Inflammatory macrophage (primary cell): ENCODE measurements at places on chromosomes 7 and 10.
A peak's percentile ranks its signal among the peaks of the same experiment; 100 is the strongest.

GRCh38 chr10:97023401-97024167 is 162.2 kb downstream of the SLIT1 start:
- no peak for DNase-seq

GRCh38 chr10:69092959-69093850 is 5.3 kb downstream of the SRGN start:
- peak; percentile 90 for DNase-seq

GRCh38 chr10:48470893-48471805 is 133.7 kb downstream of the ARHGAP22 start:
- no peak for DNase-seq

DNA sequence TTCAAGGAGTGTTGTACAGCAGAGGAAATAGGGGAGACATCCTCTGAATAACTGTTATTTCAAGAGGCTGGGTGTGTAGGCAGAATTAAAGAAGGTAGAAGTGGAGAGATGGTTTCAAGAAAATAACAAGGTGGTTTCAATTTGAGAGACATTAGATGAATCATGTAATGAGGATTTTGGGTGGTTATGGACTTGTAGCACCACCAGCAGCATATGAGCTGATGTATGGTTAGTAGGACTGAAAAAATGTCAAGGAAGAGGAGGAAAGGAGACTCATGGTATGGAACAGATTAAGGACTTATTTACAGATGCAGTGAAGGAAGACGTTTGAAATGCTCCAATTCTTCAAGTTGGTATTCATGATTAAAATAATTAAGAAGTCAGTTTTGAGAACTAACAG is 166.2 kb downstream of the EXOC4 start:
- DNase-seq = no peak

- no peak for DNase-seq
These were observed 24.6 kb downstream of the PRSS2 start for GRCh38 chr7:142795339-142795863.

DNA sequence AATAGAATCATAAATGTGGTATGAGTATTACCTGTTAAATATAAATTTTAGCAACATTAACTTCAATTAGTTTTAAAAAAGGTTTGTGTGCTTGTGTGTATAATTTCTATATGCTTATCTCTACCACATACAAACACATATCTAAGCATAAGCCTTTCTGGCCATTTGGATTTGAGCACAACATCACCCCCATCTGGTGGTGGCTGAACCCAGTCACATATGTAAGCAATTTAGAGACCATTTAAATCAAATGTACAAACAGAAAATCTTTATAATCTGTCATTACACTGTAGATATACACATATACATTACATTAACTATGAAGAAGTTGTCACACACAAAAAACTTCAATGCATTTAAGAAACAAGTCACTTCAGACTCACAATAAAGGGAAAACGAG is 31.7 kb downstream of the GPR22 start:
- peak; percentile 21 for DNase-seq

DNA sequence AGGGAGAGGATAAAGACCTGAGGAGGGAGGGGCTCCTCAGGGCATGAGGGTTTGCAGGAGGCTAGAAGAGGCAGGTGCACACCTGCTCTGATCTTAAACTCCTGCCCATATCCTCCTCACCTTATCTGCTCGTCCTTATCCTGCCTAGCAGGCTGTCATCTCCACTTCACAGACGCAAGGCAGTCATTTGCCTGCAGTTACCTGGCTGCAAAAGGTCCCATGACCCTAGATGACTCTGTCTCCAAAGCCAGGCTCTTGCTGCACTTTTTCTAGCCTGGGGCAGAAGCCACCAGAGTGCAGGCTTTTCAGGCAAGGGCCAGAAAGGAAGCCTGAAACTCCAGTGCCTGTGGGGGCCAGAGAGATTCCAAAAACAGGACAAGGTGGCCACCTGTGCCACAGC is 1.7 kb upstream of the ZNF853 start:
- DNase-seq = no peak

DNA sequence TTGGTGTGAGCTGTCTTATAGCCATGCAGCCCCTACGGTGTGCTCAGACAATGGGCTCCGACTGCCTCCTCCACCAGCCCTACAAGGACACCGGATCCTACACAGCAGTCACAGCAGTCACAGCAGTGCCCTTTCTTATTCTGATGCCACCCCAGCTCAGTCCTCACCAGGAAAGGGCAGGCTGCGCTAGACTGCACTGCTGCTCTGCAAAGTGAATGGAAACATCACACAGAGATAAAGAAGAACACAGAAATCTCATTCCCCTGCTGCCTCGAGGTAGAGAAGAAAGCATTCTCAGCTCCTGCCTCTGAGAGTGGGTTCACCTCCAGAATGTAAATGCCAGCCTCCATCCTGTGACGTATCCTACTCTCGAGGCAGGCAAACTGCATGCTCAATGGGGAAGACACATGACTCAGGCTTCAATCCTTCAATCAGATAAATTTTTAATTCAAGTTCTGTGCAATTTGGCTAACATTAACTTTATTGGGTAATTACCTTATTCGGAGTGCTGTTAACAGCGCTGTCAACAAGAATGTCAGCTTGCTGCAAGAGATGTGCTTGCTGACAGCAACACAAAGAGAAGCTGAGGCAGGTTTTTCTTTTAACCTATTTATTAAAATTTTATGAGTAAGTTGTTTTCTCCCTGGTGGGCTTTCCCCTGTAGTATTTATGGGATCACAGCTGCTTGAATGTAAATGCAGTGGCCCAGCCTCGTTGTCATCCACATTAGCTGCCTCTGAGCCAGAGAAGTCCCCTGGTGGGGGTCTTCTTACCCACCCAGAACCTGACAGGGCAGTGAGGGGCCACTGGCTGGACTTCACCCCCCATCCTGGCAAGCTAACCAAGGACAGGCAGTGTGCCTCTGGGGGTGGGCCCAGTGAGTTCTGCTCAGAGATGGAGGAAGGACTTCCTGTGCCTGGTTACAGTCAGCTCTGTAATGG is 241.3 kb upstream of the KMT2E start:
- DNase-seq = no peak

DNA sequence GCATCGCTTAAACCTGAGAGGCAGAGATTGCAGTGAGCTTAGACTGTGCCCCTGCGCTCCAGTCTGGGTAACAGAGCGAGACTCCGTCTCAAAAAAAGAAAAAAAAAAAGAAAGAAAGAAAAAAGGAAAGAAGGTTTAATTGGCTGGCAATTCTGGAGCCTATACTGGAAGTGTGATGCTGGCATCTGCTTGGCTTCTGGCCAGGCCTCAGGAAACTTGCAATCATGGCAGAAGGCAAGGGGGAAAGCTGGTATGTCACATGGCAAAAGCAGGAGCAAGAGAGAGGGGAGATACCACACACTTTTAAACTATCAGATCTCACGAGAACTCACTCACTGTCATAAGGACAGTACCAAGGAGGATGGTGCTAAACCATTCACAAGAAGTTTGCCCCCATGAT is 190.0 kb downstream of the CALN1 start:
- DNase-seq = no peak

DNA sequence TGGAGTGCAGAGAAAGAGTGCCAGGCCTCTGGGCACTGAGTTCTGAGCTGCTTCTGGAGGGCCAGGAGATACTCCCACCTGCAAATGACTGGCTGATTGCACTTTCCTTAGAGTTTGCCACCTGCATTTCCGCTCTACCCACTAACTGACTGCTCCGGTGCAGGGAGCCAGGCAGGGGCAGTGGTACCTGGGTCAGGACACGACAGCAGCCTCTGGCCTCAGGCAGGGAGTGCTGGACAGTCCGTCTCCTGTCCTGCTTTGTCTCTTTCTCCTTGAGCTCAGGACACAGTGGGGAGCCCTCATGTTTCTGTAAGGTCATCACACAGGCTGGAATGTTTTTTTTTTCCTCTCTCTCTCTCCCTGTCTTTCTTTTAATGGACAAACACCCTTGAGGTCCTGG is 252.0 kb downstream of the DPP6 start:
- no peak for DNase-seq

- DNase-seq = no peak
These were observed 12.2 kb downstream of the PTN start for GRCh38 chr7:137331378-137331777.

GRCh38 chr7:76009672-76010600 is 15.5 kb upstream of the TMEM120A start:
- DNase-seq = no peak
